ENCODE measurements at places on chromosomes 2 and 18. TPM values are rescaled to one million over a fixed set of nuclear protein-coding genes. Genes with fewer than 3 reads are reported as not detected.

Gene APLF
- total RNA-seq, result 8.8 TPM

Gene TAF4B
- 28.4 TPM for total RNA-seq

Gene PTPRN
- total RNA-seq, result not detected

Gene CNDP1
- total RNA-seq, result 1.1 TPM

- no peak overlapping the region for H3K4me3 ChIP-seq
- no peaks in the 10 kb centered on the region for H3K4me1 ChIP-seq
- no peak overlapping the region for H3K27ac ChIP-seq
- no peaks in the 10 kb centered on the region for H3K36me3 ChIP-seq
- H3K27me3 ChIP-seq, result no peaks in the 10 kb centered on the region
These were observed 142.8 kb downstream of the CCDC148 start for GRCh38 chr2:158313734-158314133.

- H3K4me3 ChIP-seq, result no peak overlapping the region
- no peaks in the 10 kb centered on the region for H3K4me1 ChIP-seq
- no peak overlapping the region for H3K27ac ChIP-seq
- no peak for DNase-seq
- peaks cover 3% of the 10 kb centered on the region for H3K27me3 ChIP-seq
These were observed 100.7 kb downstream of the MAIP1 start for GRCh38 chr2:200056105-200056504.

DNA sequence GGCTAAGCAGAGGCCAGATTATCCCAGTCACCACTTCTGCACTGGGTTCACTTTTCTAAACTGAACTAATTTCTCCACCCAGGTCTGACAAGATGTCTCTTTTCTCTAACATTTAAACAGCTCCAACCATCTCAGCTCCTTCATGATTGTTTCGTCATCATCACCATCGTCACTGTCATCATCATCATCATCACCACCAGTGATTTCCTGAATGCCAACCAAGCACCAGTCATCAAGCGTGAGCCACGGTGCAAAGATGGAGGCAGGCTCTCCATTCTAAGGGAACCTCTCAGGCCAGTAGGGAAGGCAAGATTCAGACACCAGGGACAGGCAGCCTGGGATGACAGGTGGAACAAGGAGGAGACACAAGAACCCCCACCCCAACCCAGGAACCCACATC is 25.5 kb upstream of the TMBIM1 start:
- no peak overlapping the region for H3K4me3 ChIP-seq
- peaks cover 31% of the 10 kb centered on the region for H3K4me1 ChIP-seq
- H3K27me3 ChIP-seq, result no peaks in the 10 kb centered on the region
- DNase-seq, result no peak
- H3K36me3 ChIP-seq, result no peaks in the 10 kb centered on the region

DNA sequence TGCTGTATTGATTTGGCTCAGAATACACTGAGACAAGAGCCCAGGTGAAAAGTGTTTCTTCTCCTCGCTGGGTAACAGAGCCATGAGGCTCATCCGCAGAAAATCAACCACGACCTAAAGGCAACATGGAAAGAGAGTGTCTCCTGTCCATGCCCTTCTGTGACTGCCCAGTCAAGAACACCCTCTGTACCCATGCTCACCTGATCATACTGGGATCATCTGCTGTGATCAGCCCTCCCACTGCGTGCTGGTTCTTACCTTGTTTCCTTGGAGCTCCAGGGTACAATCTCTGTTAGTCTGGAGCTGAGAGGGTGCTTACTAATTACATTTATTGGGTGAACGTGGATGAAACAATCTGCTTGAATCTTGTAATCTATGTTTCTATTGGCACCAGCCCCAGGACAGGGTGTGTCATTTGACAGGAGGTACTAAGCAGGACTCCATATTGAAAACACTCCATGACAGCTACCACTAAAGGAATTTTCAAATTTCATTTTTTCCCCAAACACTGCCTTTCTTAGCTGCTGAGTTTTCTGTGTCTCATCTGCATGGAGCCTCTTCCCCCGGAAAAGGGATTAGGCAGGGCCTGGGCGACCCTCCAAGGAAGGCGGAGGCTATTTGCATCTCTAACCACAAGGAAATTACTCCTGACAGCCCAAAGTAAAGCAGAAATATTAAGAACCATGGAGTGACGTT is 39.7 kb upstream of the GRP start:
- H3K4me3 ChIP-seq, result no peak overlapping the region
- no peak for DNase-seq
- H3K36me3 ChIP-seq, result no peaks in the 10 kb centered on the region
- H3K27ac ChIP-seq, result no peak overlapping the region
- H3K4me1 ChIP-seq, result no peaks in the 10 kb centered on the region

GRCh38 chr2:214549946-214550345 is 139.1 kb downstream of the VWC2L start:
- H3K27ac ChIP-seq, result no peak overlapping the region
- H3K27me3 ChIP-seq, result no peaks in the 10 kb centered on the region
- H3K4me3 ChIP-seq, result no peak overlapping the region
- H3K36me3 ChIP-seq, result no peaks in the 10 kb centered on the region

DNA sequence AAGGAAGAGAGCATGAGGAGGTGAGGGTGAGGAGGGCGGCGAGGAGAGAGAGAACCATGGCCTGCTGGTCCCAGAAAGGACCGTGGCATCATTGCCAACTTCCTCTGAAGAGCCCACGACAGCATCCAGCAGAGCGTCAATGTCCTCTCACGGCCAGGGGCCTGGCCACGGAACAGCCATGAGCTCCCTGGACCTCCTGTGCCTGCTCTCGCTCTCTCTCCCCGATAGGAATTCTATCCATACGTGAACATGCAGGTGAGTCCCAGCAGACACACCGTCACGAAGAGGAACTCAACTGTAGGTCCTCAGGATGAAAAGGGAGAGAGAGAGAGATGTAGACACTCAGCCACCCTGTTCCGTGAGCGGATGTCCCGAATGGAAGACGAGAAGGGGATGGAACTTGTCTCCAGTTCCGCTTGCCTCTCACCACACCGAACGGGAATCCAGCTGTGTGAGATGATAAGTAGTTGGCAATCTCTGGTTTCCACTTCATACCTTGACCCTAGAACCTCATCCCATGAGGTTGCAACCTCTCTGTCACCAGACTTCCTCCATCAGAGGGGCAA is 107.6 kb downstream of the TNS1 start:
- no peaks in the 10 kb centered on the region for H3K27me3 ChIP-seq
- H3K27ac ChIP-seq, result no peak overlapping the region
- peaks cover 39% of the 10 kb centered on the region for H3K4me1 ChIP-seq
- H3K4me3 ChIP-seq, result no peak overlapping the region
- peaks cover 79% of the 10 kb centered on the region for H3K36me3 ChIP-seq
- no peak for DNase-seq

- no peaks in the 10 kb centered on the region for H3K36me3 ChIP-seq
- DNase-seq, result no peak
- H3K27ac ChIP-seq, result no peak overlapping the region
- no peaks in the 10 kb centered on the region for H3K4me1 ChIP-seq
- H3K4me3 ChIP-seq, result no peak overlapping the region
These were observed 289.5 kb downstream of the SLC4A3 start for GRCh38 chr2:219916726-219917440.

DNA sequence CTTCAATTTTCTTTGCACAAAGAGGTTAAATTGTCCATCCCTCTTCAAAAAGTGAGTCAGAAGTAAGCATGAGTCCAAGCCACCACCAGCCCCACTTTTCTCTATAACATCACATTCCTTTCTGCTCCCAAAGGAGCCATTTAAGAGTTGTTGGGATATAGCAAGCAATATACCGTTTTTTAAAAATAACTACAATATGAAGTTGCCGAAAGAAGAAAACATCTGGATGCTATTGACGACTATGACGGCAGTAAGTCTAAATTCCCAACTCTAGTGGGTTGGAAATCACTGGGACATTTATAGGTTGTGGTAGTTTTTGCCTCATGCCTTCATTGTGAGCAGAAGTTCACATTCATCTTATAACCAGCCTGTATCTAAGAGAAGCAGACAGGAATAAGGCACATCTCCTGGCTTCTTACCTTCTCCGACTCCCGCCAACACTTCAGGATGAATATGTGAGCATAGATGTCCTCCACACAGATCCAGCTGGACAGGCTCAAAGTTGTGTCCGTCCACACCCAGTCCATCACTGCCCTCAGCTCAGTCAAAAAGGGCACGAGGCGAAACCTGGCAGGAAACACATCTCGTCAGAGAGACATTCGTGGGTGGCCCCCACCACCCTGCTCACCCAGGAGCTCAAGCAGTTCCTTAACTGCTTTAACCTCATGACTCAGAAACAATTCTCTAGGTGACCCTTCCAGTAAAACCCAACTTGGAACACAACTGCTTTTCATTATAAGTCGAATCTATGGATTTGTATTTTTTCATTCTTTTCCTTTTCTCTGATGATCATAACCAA is 163.6 kb downstream of the NAPG start:
- H3K4me3 ChIP-seq, result no peak overlapping the region
- H3K27ac ChIP-seq, result no peak overlapping the region
- H3K36me3 ChIP-seq, result no peaks in the 10 kb centered on the region
- no peak for DNase-seq
- H3K4me1 ChIP-seq, result no peaks in the 10 kb centered on the region

DNA sequence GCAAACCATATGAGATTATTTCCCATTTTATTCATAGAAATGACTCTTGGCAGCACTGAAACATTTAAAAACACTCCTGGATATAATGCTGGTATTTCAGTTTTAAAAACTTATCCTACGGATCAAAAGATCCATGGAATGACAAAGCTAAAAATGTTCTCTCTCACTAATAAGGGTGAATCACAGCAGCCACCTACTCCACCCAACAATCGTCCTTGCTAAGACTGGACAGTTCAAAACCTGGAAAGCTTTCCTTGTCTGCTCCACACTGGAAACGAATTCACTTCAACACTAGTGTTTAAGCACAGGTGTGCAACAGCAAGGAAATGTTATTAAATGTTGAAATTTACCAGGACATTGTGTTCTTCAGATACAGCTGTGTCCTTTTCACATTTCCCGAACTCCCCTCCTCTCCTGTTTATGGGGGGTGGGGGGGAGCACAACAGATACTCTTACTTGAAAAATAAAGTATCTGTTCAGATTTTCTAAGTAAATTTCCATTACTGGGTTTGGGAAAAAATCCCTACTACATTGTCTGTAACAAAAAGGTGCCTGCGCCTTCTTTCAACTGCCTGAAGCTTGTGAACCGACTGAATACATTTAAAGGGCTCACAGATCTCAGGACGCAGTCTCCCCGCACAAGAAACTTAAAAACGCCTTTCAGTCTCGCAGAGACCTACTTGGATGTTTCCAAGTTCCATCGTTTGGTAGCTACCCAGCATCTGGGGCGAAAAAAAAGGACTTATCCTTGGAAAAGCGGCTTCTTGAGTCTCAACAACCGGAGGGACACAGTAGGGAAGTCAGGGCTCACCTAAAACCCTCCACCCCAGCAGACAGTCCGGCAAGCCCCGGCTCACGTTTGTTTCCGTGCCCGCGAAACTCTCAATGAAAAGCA is 1.3 kb downstream of the YWHAQ start:
- no peaks in the 10 kb centered on the region for H3K36me3 ChIP-seq
- peak overlapping the region; percentile 99 for H3K27ac ChIP-seq
- DNase-seq, result no peak
- H3K4me3 ChIP-seq, result peak overlapping the region; percentile 80

DNA sequence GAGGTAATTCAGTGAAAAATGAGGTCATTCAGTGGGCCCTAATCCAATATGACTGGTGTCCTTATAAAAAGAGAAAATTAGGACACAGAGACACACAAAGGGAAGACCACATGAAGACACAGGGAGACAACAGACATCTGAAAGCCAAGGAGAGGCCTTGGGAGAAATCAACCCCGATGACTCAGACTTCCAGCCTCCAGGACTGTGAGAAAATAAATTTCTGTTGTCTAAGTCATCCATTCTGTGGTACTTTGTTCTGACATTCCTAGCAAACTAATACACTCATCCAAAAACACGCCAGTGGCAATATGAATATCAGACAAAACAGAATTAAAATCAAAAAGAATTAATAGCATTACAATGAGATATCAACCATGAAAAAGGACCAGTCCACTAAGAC is 303.7 kb downstream of the SS18 start:
- H3K27me3 ChIP-seq, result no peaks in the 10 kb centered on the region
- no peak for DNase-seq

GRCh38 chr18:58988600-58988999 is 123.9 kb downstream of the ZNF532 start:
- peaks cover 7% of the 10 kb centered on the region for H3K36me3 ChIP-seq
- H3K4me1 ChIP-seq, result peaks cover 3% of the 10 kb centered on the region
- no peak overlapping the region for H3K27ac ChIP-seq
- no peak overlapping the region for H3K4me3 ChIP-seq

DNA sequence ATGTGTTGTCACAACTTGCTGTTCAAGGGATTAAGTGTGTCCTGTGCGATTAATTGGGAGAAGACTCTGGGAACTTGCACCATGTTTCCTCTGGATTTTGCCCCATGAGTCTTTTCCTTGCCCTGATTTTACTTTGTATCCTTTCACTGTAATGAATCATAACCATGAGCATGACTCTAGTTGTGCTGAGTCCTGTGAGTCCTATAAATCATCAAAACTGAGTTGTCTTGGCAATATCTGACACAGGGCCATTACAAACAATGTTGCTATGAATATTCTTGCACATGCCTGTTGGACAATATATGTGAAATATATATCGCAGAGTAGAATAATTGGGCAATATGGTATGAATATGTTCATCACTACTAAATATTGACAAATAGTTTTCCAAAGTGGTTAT is 56.5 kb upstream of the COL5A2 start:
- no peak overlapping the region for H3K4me3 ChIP-seq
- no peak for DNase-seq
- H3K27ac ChIP-seq, result no peak overlapping the region
- H3K27me3 ChIP-seq, result no peaks in the 10 kb centered on the region
- H3K4me1 ChIP-seq, result no peaks in the 10 kb centered on the region

DNA sequence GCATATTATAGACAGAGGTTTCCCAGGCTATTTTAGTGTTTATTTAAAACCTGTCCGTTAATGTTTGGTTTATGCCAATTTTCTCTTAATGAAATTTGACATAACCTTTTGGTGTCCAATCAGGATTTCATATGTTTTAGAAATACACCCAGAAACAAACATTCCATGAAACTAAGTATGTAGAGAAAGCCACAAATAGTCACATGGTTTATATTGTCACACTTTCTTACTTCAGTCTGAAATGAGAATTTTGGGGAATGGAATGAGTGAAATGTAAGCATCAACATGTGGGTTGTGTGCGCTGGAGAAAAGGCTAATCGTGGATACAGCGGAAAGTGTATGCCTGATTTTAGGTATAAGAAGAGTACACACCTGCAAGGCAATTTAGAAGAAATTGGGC is 277.0 kb upstream of the RAB12 start:
- H3K4me3 ChIP-seq, result no peak overlapping the region
- H3K36me3 ChIP-seq, result no peaks in the 10 kb centered on the region
- DNase-seq, result no peak
- H3K27me3 ChIP-seq, result no peaks in the 10 kb centered on the region

DNA sequence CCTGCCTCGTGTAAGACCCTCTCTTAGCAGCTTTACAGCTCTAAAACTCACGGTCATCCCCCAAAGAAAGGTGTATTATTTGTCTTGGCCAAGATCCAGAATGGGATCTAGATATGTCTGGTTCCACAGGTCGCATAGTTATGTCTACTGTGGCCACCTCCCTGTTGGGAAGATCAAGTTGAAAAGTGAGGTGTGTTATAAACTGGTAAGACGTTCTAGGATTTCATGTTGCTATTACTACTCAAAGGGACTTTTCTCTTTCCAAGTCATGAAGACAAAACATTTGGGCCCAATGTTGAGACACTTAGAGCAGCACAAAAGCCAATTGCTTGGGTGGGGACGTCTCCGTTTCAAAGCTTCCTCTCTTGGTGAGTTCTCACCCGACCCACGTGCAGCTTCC is 766.0 kb downstream of the RNF144A start:
- no peak overlapping the region for H3K4me3 ChIP-seq
- no peaks in the 10 kb centered on the region for H3K36me3 ChIP-seq
- no peak for DNase-seq
- H3K4me1 ChIP-seq, result no peaks in the 10 kb centered on the region
- H3K27me3 ChIP-seq, result no peaks in the 10 kb centered on the region

All from suprapubic skin (tissue), 4 donors.